Substantia nigra (tissue), 51 donors: ENCODE measurements at places on chromosomes 13 and 19.

DNA sequence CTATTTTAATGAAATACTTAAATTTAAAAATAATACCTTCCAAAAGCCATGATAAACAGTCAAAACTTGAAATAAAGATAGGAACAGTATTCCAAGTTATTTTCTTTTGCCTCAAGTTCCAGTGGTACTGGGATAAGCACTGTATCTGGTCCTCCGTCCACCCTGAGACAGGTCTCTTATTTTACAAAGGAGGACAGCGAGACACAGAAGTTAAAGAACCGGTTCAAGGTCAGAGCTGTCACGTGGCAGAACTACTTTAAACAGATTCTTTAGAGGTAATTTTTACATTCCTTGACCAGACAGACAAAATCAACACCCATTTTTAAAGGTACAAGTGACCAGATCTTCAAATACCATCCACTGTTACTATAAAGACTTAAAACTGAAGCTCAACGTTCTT, 10.4 kb upstream of the DOCK9 start:
- no peak for DNase-seq

DNA sequence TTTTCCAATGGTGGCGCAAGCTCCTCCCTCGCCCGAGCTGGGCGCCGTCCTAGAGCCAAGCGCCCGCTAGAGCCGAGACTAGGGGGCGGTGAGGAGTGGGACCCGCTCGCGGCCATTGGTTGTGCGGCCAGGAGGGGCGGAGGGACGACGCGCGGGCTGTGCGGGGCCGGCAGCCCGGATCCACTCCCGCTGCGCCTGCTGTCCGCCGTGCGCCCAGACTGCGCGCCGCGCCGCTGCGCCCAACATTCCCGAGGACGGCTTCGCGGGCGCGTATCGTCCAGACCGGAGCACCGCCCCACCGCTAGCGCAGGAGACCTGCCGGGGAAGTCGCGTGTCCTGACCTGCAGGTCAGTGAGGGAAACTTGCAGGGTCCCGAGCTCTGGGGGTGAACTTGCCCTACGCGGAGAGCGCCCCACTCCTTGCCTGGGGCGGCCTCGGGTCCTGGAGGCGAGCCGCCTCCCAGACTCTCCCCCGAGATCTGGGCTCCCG, at the start of gene SERTM1:
SERTM1 (plus strand) TSS at position 183 of the 489 bp plus-strand sequence. CDS start 21,059 bp downstream, outside the sequence.
- no peak for DNase-seq

DNA sequence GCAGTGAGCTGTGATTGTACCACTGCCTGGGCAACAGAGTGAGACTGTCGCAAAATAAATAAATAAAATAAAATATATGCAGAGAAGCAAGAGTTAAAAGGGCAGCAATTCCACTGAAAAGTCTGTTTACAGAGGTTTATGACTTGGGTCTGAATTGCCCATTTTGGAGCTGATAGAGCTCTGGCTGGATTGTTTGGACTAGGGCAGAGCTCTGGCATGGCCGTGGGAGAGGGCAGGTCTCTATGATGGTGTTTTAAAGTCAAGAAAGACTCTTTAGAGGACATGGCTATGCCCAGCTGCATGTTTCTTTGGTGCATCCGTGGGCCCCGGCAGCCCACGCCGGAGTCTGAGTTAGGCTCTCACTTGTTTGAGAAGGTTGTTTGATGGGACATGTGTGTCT, 64.6 kb upstream of the C1QTNF9 start:
- no peak for DNase-seq

- DNase-seq: no peak
Observed at GRCh38 chr19:47836038-47836437, 14.3 kb downstream of the CRX start.

DNA sequence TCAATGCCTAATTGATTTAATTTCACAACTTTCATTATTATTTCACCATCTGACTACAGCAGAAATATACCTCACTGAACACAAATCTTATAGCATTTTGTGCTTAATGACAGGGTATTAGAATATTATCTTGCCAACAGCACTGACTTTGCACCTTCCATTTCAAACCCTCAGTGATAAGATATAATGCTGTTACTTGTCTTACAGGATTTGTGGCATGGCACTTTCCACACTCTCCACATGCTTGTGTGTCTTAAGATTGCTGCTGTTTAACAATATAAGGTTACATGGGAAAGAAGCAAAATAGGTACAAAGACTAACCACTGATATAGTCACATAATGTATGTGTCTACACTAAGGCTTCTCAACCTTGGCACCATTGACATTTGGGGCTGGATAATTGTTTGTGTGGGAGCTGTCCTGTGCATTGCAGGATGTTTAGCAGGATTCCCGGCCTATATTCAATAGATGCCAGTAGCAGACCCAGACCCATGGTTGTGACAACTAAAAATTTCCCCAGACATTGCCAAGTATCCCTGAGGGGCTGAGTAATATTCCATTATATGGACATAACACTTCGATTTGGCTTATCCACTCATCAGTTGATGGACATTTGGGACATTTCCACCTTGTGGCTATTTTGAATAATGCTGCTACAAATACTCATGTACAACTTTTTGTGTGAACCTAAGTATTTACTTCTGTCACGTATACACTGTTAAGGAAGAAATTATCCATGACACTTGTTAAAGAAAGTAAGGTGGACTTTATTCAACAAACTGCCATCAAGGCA, 5.7 kb upstream of the DIAPH3 start:
- no peak for DNase-seq

- no peak for DNase-seq
Observed at GRCh38 chr19:52039169-52039568, 9.5 kb downstream of the ZNF432 start.

DNA sequence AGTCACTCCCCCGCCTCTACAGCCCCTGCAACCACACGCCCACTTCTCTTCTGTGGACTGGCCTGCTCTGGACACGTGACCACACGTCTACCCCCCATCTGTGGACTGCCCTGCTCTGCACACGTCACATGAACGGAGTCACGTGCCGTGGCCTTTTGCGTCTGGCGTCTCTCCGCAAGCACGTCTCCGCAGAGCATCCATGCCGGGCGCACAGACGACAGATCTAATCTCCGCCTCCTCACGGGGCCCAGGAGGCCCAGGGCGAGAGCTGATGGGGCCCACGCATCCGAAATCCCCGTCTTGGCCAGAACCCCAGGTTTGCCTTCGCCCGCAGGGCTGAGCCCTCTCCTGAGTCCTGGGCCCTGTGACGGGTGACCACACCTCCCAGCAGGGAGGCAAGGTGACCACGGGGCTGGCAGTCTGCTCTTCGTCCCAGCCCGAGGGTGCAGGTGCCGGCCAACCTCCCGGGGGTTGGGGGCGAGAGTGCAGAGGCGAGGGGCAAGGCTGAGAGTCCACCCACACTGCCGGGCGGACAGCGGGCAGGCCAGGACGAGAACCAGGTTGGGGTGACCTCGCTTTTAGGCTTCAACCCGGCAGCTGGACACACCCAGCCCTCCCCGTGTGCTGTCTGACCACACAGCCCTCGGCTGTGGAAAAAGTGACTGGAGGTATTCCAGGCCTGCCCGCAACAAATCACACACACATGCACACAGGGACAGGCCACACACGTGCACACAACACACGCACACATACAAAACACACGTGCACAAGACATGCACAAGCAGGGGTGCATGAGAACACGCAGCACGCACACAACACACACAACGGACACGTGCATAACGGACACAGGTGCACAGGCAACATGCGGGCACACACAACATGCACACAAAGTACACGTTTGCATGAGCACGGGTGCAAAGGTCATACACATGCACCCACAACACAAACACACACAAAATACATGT, 3.9 kb downstream of the SBNO2 start:
- DNase-seq: no peak

DNA sequence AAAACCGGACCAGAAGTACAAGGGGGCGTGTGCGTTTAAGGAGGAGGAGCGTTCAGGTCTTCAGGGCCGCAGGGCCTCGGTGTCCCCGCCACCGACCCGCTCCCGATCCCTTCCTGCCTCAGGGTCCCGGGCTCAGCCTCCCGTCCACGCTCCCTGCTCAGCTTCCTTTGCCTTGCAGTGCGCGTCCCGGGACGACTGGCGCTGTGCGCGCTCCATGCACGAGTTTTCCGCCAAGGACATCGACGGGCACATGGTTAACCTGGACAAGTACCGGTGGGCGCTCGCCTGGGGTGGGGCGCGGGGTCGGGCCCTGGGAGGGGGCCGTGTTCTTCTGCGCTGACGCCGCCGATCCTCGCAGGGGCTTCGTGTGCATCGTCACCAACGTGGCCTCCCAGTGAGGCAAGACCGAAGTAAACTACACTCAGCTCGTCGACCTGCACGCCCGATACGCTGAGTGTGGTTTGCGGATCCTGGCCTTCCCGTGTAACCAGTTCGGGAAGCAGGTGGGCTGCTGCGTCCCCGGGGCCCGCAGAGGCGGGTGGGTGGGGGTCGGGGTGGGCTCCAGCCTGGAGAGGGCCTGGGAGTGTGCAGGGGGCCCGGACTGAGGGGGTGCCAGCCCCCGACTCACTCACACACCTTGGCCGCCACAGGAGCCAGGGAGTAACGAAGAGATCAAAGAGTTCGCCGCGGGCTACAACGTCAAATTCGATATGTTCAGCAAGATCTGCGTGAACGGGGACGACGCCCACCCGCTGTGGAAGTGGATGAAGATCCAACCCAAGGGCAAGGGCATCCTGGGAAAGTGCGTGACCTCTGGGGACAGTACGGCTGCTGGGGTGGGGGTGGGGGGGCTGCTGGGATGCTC, 1.4 kb downstream of the GPX4 start:
- DNase-seq: no peak

- DNase-seq: no peak
Observed at GRCh38 chr13:93446238-93446637, 219.6 kb downstream of the GPC6 start.

- no peak for DNase-seq
Observed at GRCh38 chr19:40314656-40315055, 29.5 kb upstream of the AKT2 start.

- DNase-seq: peak; percentile 31
Observed at GRCh38 chr19:32287811-32288227, 57.6 kb upstream of the ZNF507 start.

- DNase-seq: no peak
Observed at GRCh38 chr19:35710784-35711723, 6.7 kb downstream of the ZBTB32 start.

GRCh38 chr13:46961719-46962118, 64.9 kb upstream of the HTR2A start:
- no peak for DNase-seq

DNA sequence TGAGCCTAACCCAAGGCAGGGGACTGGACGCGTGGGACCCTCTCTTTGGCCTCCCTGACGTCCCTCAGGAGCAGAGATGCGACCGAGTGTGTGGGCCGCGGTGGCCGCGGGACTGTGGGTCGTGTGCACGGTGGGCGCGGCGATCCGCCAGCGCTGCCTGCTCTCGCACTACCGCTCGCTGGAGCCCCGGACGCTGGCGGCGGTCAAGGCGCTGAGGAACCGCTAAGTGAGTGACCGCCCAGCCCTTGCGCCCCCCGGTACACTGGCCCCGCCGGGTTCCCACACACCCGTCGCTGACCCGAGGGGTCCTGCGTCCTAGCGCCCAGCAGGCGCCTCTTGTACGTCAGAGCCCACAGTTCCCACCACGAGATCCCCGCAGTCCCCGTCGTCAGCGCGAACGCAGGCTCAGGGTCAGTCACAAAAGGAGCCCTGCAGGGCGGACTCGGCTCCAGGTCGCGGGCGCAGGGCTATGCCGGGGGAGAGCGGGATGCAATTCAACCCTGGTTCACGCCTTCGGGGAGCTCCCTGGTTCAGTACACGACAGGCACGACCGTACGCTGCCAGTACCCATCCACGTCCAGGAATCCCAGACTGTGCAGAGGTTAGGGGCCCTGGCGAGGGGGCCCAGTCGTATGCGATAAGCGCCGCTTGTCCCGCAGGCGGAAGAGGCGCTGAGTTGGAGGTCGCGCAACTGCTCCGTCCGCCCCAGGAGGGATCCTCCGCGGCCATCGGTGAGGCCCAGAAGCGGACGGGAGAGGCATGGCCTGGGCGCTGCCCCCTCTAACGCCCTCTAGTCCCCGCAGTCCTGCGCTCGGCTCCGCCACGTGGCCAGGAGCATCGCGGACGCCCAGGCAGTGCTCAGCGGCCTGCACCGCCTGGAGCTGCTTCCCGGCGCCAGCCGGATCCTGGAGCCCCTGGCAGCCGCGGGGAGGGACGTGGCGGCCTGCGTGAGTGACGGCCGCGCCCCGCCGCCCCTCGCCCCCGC, 3.6 kb upstream of the IFNL2 start:
- no peak for DNase-seq

GRCh38 chr13:113383089-113383488, 19.2 kb upstream of the GRTP1 start:
- DNase-seq: no peak

- DNase-seq: no peak
Observed at GRCh38 chr13:113918981-113919701, 54.7 kb downstream of the C13orf46 start.

- DNase-seq: peak; percentile 56
Observed at GRCh38 chr19:51660975-51661600, 14.5 kb upstream of the SIGLEC14 start.

DNA sequence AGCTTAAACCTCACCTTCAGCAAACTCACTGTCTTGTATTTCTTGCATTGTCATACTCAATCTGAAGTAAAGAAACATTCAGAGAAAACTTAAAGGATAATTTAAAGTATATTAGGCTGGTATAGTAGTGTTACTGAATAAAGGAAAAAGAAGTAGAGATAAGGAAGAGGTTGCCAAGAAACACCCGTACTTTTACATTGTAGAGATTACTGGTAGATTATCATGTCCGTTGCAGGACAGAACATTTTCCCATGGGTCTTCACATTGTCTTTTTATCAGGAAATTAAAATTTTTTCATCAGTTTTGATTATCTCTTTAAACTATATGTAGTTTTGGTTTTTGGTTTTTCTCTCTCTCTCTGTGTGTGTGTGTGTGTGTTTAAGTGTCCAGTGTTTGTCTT, 19.9 kb upstream of the GPR183 start:
- DNase-seq: no peak

- DNase-seq: no peak
Observed at GRCh38 chr19:17243211-17243829, 2.4 kb downstream of the NR2F6 start.

DNA sequence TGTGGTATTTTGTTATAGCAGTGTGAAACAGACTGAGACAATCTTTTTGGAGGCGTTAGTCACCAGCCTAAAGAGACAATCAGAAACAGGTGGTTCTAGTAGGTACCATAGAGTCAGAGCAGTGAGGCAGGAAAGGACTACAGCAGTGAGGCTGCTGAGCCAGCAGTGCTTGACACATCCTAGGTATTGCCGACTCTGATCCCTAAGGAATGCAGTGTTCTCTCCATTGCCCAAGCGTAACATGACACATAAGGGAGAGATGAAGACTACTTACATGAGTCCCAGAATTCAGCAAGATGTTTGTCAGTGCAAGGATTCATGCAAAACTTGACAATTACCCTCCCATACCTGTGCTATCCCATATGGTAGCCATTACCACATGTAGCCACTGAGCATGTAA, 62.4 kb upstream of the XPO4 start:
- no peak for DNase-seq
